ENCODE measurements at places on chromosomes 3 and 15.

- peak; percentile 44 for DNase-seq
Measured at GRCh38 chr15:63466378-63467192, 37.8 kb upstream of the USP3 start.

GRCh38 chr15:86163816-86164215, 84.1 kb downstream of the AGBL1 start:
- no peak for DNase-seq

GRCh38 chr3:83902787-83903533, 1055.8 kb upstream of the CADM2 start:
- DNase-seq: no peak

DNA sequence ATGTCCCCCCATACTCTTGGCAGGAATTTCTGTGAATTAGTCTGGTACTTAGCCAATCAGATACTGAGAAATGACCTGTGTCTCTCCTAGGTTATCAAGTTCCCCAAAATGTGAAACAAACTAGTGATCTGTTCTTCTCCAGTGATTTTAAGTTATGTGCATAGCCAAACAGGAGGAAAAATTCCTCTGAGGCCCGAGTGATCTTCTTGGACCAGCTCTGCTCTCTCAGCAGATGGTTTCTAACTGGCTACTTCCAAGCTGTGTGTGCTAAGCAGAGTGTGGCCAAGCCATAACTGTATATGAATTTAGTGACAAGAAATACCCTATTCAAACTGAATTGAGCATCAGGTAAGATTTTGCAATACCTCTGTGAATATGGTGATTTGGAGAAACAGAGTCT, 89.5 kb downstream of the GREM1 start:
- no peak for DNase-seq

DNA sequence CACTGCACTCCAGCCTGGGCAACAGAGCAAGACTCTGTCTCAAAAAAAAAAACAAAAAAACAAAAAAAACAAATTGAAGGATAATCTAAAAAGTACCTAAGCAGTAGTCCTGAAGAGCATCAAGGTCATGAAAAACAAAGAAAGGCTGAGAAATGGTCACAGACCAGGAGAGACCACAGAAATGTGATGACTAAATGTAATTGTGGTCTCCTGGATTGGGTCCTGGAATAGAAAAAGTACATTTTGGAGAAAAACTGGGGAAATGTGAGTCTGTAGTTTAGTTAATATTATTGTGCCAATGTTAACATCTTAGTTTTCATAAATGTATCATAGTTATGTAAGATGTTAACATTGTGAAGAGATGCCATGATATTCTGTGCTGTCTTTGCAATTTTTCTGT, 267.5 kb upstream of the NR2E3 start:
- no peak for DNase-seq

DNA sequence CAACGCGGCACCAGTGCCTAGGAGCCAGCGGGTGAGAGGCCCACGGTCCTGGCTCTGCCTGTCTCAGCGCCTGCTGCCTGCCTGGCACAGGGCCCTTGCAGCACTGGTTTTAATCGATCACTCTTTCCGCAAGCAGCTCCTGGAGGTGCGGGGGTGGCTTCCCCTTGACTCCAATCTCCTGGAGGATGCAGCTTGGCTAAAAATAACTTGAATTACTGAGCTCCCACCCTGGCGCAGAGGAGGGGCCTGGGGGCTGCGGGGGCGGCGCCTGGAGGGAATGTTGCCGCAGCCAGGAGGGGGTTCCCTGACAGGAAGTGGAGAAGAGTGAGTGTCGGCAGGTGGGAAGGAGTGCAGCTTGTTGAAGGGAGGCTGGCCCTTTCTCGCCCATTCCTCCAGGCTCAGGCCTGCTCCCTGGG, 9.9 kb upstream of the RPL29 start:
- DNase-seq: no peak

GRCh38 chr15:55823699-55824340, 80.9 kb upstream of the PRTG start:
- no peak for DNase-seq

DNA sequence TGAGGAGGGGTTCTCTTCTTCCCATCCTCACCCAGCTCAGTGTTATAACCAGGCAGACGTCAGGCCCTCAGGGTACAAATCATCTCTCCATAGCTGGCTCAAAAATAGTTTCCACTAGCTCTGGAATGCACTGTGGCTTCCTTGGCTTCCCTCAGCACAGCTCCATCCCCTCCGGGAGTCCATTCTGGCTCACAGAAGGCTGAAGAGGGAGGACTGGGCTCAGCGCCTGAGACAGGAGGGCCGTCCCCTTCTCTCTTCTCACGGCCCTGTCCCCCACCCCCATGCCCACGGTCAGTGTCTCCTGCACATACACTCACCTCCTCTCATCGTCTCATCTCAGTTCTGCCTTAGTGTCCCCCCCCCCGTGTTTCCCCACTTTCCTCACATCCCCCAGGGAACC, 50.1 kb downstream of the UMPS start:
- DNase-seq: no peak

DNA sequence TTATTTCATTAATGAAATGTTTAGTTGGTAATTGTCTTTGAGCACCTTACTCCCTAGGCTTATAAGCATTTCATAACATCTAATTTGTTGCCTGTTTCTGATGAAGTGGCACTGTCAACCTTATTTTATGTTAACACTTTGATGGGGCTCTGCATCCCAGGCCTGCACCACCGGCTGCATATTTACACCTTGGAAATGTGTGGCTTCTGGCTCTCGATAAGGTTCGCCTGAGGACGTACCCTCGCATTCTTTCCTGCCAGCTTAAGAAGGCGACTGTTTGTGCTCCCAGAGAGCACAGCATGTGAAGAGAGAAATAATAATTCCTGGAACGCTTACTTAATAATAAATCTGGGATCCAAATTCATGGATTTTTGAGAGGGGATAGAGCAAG, 763.3 kb upstream of the CFAP20DC start:
- no peak for DNase-seq

DNA sequence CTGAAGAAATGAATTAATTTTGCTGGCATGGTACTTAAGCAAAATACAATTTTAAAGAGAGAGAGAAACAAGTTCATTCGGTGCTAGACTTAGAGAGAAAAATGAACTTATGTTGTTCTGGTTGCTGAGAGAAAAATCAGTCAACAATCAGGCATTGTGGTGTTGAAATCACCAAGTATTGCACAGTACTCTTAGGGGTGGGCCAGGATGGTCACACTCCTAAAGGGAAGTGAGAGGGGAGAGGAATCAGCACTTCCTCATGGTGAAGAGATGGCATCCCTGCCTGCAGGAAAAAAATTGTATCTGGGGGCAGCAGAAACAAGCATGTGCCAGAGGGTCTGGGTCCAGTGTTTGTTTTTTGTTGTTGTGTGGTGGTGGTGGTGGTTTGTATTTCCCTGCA, 7.0 kb upstream of the DMXL2 start:
- no peak for DNase-seq

DNA sequence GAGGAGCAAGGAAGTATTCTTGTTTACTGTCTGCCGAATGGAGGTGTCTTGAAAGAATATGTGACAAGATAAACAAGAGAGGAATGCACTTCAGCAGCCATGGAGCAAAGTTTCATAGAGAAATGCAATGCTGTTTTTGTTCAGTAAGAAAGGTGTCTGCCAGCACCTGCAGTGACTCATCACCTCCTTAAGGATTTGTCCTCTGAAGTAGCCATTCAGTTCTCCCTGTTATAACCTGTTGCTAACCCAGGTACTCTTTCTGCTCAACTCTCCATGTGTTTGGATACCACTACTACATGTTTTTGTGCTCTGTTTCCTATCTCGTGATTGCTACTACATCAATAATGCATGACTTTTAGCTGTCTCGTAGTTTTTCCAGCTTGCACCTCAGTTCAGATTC, 328.9 kb downstream of the CHL1 start:
- no peak for DNase-seq

- DNase-seq: no peak
Measured at GRCh38 chr15:52936489-52936888, 146.4 kb upstream of the ONECUT1 start.

Data from stimulated activated CD4-positive, alpha-beta T cell treated with anti-CD3 and anti-CD28 coated beads, Interleukin-4, amount 100 ng/mL, for 48 hours (primary cell).